ENCODE measurements at places on chromosomes 1 and 21.

DNA sequence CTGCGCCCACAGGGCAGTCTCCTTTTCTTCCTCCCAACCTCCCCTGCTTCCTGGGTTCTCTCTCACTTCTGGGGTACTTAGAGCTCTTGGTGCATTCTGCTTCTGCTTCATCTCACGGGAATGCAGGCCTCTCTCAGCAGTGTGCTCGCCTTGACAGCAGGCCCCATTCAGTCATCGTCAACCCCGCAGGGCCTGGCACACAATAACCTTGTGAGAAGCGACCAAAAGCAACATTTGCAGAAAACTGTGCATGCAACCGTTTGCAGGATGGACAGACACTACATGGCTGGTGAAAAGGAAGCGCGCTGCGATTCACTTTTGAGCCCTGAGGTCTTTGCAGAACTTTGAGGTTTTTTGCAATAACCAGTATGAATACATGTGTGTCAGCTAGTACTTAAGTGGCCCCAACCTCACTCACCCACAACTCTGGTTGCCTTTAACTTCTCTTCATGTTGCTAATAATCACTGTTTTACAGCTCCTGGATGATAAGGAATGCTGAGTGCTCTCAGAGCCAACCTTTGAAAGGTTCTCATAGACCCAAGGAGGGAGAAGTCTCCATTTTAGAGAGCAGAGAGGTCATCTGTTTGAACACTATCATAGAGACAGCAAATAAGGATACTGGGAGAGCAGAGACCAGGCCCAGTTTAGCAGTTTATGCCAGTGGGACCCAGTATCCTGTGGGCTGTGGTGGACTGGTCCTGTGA is 2.5 kb upstream of the CD160 start:
- no peak for DNase-seq

- no peak for DNase-seq
Measured at GRCh38 chr1:203268901-203269653, 36.2 kb upstream of the BTG2 start.

GRCh38 chr1:211601982-211602670 is 23.2 kb upstream of the SLC30A1 start:
- DNase-seq = no peak

DNA sequence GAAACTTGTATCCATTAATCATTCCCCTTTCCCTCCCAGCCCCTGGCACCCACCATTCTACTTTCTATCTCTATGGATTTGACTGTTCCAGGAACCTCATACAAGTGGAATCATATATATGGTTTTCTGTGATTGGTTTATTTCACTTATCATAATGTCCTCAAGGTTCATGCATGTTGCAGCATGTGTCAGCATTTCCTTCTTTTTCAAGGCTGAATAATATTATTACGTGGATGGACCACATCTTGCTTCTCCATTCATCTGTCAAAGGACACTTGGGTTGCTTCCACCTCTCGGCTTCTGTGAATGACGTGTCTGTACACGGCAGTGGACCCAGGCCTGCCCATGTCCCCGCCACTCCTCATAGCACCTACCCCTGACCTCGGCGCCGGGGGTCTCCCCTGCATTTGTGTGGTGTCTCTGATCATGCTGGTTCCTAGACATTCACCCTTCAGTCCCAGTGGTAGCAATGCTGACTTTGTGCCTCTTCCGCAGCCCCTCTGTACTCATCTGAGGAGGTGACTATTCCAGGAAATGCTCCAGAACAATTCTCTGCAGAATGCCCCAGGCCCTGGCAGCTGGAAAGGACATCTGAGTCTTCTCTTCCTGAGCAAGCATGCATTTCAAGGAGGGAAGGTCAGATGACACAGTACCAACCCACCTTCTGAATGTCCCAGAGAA is 136.9 kb downstream of the PSMG1 start:
- no peak for DNase-seq

DNA sequence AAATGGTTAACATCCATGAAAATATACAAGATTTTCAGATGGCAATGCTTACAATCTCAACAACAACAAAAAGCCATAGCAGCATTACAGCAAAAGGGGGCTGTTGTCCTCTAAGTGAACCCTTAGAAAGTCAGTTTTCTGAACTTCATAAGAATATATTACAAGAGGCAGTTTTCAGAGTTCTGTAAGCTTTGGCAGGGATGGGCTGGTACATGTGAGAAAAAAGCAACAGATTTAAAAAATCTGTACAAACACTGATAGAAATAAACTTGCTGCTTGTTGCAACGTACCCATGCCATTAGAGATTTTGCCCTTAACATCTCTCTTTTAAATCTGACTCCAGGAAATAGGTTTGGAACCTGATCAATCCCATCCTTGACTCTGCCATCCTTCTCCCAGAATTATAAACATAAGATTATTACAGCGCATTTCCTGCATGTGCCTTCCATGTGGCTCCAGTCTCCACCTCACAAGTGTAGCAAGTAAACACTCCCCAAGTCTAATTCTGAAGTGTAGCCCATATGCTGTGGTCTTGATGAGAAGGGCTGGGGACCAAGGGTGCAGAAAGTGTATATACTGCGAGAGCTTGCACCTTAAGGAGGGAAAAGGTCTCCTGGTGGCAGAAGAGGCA is 101.4 kb upstream of the TSPAN2 start:
- no peak for DNase-seq

- DNase-seq = no peak
Measured at GRCh38 chr1:111943066-111943465, 46.4 kb downstream of the KCND3 start.

DNA sequence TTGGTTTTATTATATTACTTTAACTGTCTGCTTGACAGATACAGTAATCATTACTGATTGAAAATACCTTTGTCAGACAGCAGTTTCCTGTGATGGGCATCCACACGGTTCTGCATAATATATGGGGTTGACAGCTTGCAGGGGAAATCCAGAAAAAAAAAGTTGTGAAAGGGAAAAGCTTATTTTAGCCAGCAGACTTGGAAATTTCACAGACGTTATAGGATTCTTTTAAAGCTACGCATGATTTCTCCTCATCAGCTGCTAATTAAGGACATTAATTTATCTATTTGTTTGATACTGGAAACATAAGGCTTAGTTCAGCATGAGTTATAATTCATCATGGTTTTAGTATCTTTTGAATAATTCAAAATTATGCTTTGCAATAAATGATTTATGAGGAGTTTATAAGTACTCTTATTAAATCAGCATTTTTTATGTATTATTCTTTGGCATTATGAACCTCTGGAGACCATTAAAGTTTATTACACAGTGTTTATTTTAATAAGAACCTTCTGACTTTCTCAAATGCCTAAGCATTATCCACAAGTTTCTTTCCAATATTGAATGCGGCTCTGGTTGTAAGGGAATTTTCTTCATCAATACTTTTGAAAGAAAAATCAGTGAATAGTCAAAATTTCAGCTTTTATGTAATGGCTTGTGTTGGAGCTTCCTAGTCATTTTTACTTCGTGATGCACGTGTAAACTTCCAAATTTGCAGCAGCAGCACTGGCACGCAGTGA is 235.3 kb upstream of the KCNK2 start:
- no peak for DNase-seq

- DNase-seq = no peak
Measured at GRCh38 chr1:228650141-228650540, 85.1 kb upstream of the RHOU start.

- DNase-seq = no peak
Measured at GRCh38 chr1:9111957-9112356, 16.9 kb downstream of the GPR157 start.

DNA sequence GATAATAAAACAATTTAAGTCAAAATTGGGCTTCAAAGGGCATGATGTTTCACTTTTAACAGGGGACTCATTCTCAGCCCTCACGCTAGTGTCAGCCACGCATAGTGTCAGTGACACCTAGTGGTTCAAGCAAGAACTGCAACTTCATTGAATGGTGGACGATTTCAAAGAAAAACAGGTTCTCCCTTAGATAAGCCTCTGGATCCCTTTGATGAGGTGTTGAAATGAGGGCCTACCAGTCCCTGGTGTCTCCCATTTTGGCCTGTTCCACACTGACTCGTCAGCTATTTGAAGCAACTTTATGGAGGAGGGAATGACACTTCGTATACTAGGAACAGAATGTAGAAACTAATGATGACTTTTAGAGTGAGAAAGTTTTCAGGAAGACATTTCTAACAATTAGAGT is 56.2 kb downstream of the FCRL5 start:
- no peak for DNase-seq

DNA sequence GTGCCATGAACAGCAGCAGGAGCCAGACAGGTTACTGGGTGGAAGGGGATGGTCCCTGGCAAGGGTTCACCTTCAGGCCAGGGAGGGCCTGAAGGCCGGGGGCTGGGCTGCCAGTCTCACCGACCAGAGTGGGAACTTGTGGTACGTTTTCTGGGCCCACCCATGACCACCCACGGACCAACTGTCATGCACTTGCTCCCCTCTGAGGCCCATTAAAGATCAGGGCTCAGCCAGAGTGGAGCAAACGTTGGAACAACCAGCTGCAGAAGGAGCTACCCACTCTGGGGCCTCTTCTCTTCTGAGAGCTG is 436.7 kb upstream of the PRMT6 start:
- no peak for DNase-seq

DNA sequence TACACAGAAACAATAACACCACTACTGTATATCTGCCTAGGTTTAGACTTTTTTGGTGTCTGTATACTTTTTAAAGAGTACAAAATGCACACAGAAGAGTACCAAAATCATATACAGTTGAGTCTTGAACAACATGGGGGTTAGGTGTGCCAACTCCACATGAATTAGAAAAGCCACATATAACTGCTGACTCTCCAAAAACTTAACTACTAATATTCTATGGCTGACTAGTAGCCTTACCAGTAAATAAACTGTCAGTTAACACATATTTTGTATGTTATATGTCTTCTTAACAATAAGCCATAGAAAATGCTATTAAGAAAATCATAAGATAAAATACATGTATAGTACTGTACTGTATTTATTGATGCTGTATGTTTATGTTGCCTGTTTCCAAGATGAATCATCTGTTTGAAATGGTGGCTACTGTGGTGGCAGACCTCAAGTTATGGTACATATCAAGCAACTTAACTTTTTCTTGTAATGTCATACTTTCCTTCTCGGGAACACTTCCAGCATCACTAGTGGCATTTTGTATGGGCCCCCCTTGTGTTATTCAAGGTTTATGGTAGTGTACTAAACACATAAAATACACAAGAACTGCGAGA is 71.2 kb downstream of the LHX4 start:
- no peak for DNase-seq

DNA sequence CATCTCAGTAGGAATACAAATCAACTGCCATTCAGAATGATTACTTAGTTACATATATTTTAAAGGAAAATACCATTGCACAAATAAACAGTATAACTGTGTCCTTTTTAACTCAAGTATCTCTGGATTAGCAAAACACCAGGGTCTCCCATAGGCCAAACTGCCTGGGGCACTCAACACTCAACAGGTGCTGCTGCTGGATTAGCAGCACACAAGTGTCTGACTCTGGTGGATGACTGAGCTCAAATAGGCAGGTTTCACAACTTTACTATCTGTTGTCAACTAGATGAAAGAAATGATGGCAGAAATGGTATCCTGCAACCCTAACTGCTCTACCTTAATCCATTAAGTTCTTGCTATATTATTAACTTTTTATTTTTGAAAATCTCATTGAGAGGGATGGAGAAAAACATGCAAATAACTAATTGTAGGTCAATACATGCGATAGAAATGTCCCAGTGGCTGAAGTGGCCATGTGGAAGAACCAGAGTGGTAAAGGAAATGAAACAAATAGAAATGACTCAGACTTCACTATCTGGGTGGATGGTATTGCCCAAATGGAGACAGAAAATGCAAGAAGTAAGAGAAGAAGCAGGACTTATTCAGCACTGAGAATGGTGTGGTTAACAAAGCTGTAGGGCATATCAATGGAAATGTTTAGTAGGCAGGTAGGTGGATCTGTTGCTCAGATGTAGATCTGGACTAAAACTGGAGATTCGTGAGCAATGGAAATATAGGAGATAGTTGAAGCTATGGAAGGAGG is 90.8 kb upstream of the CCDC190 start:
- DNase-seq = no peak

- no peak for DNase-seq
Measured at GRCh38 chr1:230701895-230702768, 11.8 kb downstream of the AGT start.

DNA sequence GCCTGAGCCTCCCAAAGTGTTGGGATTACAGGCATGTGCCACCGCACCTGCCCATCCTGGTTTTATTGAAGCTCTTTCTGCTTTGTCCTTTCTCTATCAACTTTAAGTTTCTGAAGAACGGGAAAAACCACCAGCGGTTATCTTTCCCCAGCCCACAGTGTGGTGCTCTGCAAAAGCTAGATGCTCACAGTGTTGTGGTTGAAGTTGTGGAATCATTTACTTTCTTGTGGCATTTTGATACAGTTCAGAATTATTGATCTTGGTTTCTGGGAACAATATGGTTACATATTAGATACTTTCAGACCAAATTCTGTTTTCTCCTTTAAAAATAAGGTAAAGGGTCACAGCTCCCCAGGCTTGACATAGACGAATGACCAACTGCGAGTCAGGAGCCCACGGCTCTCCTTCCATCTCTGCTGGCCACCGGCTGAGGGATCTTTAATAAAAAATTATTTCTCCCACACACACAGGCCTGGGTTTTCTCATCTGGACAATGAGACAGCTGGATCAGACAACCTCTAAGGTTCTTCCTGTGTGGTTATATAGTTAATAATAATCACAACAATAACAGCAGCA is 385.3 kb downstream of the SETD4 start:
- DNase-seq = no peak

- DNase-seq = no peak
Measured at GRCh38 chr1:175376194-175376593, 183.6 kb upstream of the KIAA0040 start.

DNA sequence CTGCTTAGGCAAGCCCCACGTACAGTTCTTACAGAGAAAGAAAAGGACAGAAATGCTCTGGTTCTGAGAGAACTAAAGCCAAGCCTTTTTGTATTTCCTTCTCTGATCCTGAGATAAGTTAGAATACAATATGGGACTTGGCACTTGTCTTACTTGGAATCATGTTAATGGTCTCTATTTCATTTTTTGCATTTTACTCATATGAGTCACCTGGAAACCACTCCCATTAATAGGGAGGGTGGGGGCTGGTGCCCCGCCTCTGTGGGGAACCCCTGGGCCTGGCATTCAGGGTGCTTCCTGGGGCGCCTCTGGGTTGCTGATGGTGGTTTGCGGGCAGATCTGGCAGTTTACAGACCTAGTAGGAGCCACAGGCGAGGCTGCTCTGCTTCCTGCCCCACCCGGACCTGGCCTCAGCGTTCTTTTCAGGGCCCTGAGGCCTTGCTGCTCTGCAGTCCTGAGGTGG is 26.7 kb downstream of the TSPAN2 start:
- DNase-seq = peak; percentile 69

GRCh38 chr1:207823880-207824566 is 72.2 kb downstream of the CD46 start:
- peak; percentile 57 for DNase-seq

- no peak for DNase-seq
Measured at GRCh38 chr1:84665703-84666317, 24.5 kb downstream of the SSX2IP start.

All from stimulated activated CD4-positive, alpha-beta T cell treated with anti-CD3 and anti-CD28 coated beads, Interleukin-15, amount 100 ng/mL, for 48 hours (primary cell).